ENCODE measurements at places on chromosomes 4 and X. TPM values are rescaled to one million over a fixed set of nuclear protein-coding genes. Genes with fewer than 3 reads are reported as not detected.

The MAGEC3 gene
- not detected for total RNA-seq

The KCNIP4 gene
- total RNA-seq = not detected

The SERTM2 gene
- not detected for total RNA-seq

The TMEM255A gene
- not detected for total RNA-seq

The TXK gene
- not detected for total RNA-seq

The AFM gene
- not detected for total RNA-seq

The PRDM5 gene
- total RNA-seq = 11.0 TPM

The CYLC1 gene
- total RNA-seq = not detected

The TLR8 gene
- not detected for total RNA-seq

The TMSB15B gene
- 1.2 TPM for total RNA-seq

The SPACA5 gene
- total RNA-seq = not detected

The UBL4A gene
- 20.4 TPM for total RNA-seq

The DMD gene
- 27.4 TPM for total RNA-seq

The TCEANC gene
- total RNA-seq = 1.9 TPM

The AMBN gene
- not detected for total RNA-seq

The USP26 gene
- total RNA-seq = not detected

The BMP3 gene
- total RNA-seq = not detected

The NXF2 gene
- not detected for total RNA-seq

The NR0B1 gene
- total RNA-seq = 1.1 TPM

The TNMD gene
- 0.10 TPM for total RNA-seq

The DMP1 gene
- not detected for total RNA-seq

The IBSP gene
- not detected for total RNA-seq

The ARHGEF9 gene
- total RNA-seq = 10.5 TPM

The ENPEP gene
- 0.64 TPM for total RNA-seq

The RENBP gene
- total RNA-seq = 1.1 TPM

The RNF212 gene
- total RNA-seq = 0.37 TPM

The SYP gene
- 0.19 TPM for total RNA-seq

The LEF1 gene
- total RNA-seq = 0.19 TPM

The FSTL5 gene
- total RNA-seq = not detected

The ACE2 gene
- 0.24 TPM for total RNA-seq

The SSX2 gene
- total RNA-seq = not detected

The CNGA2 gene
- total RNA-seq = not detected

The ALPK1 gene
- total RNA-seq = 8.5 TPM

The ZDHHC9 gene
- 52.7 TPM for total RNA-seq

The UGT2A1 gene
- total RNA-seq = not detected

The UGT2B7 gene
- total RNA-seq = not detected

The DCHS2 gene
- not detected for total RNA-seq

The EXOC1L gene
- not detected for total RNA-seq

The BEX1 gene
- total RNA-seq = not detected

The EFNB1 gene
- 50.3 TPM for total RNA-seq

The BTC gene
- total RNA-seq = not detected

The DYNLT3 gene
- total RNA-seq = 14.9 TPM

The NAT8L gene
- 1.6 TPM for total RNA-seq

The FAM47E gene
- total RNA-seq = 0.44 TPM

The CPE gene
- 6.3 TPM for total RNA-seq

The UNC5C gene
- 18.1 TPM for total RNA-seq

The CT45A2 gene
- total RNA-seq = not detected

The PNCK gene
- total RNA-seq = 0.25 TPM

The ANXA10 gene
- 1.5 TPM for total RNA-seq

The NLGN3 gene
- 0.10 TPM for total RNA-seq

The YY2 gene
- total RNA-seq = 0.56 TPM

The NWD2 gene
- not detected for total RNA-seq

The ARX gene
- not detected for total RNA-seq

The TRPC3 gene
- 0.15 TPM for total RNA-seq

The SPANXA2 gene
- total RNA-seq = not detected

The MAOA gene
- 121 TPM for total RNA-seq

Measured in cardiac ventricle fibroblast (primary cell).